Upper lobe of right lung (tissue), 1 donor: ENCODE measurements at places on chromosomes 5 and 9. TPM values are rescaled to one million over a fixed set of nuclear protein-coding genes. Genes with fewer than 3 reads are reported as not detected.
A peak's percentile ranks its signal among the peaks of the same experiment; 100 is the strongest.

DNA sequence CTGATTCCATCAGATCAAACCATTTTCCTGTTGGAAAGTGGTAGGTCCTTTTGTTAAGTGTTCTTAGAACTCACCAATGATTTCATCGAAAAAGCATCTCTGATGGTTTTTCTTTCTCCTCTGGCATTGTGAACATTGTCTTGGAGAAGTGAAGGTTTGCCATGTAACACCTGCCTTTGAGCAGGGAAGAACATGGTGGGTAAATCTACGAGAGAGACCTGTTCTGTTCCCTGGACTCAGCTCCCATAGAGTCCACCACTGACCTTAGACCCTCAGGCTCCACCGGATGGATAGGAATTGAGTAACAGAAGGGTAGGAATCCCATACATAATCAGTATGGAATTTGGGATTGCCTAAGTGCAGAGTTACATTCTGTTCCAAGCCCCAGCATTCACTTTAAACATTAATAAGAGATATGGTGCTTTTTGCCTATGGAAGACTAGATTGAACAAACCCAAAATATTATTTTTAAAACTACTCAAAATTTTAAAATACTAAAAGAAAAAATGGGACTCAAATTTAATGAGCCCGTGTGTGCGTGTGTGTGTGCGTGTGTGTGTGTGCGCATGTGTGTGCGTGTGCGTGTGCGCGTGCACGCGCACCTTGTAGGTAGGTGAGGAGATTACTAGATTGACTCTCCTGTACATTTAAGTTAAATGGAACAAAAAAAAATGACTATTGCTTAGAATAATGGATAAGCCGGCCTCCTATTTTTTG is 92.0 kb downstream of the C9orf152 start:
- H3K4me3 ChIP-seq: no peak overlapping the region
- H3K27me3 ChIP-seq: no peaks in the 10 kb centered on the region
- no peak overlapping the region for H3K27ac ChIP-seq
- H3K36me3 ChIP-seq: no peaks in the 10 kb centered on the region
- peaks cover 42% of the 10 kb centered on the region for H3K4me1 ChIP-seq

ABCA2 gene
- 44.3 TPM for total RNA-seq

DNA sequence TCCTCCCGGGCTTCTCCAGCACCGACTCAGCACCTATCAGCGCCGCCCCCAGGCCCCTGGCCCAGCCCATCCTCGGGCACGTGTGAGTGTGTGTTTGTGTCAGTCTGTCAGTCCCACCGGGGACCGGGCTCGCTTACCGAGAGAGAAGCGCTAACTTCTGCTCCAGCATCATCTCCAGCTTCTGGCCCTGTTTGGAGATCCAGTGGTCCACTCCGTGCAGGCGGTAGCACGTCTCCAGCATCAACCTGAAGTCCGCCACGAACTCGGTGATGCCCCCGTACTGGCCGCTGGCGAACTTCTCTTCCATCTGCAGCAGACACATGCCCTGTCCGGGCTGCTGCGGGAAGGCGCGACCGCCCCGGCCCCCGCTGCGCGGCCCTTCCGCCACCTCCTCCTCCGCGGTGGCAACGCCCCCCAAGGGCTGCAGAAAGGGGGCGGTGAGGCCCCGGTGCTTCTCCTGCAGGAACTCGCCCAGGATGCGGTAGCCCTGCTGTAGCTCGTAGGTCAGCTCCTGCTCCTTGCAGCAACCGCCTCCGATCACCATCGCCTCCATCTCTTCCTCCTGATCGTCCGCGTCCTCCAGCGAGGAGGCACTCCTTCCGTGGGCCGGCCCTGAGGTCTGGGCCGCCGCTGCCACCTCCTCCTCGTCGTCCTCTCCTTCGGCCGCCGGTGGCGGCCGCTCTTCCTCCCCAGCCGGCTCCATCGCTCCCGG is 8.2 kb downstream of the RANBP6 start:
- H3K4me3 ChIP-seq: peak overlapping the region; percentile 62
- H3K27me3 ChIP-seq: no peaks in the 10 kb centered on the region
- H3K4me1 ChIP-seq: peaks cover 31% of the 10 kb centered on the region
- DNase-seq: peak; percentile 94

- H3K27ac ChIP-seq: peak within 1 kb of the TSS; percentile 80
- DNase-seq: peak; percentile 93
- no peaks in the 10 kb centered on the region for H3K36me3 ChIP-seq
- no peaks in the 10 kb centered on the region for H3K27me3 ChIP-seq
- H3K4me1 ChIP-seq: peaks cover 10% of the 10 kb centered on the region
These were observed at the start of gene WDR31 for GRCh38 chr9:113340011-113340699. Gene WDR31 (minus strand): TSS chr9:113340275. CDS start chr9:113332022, 8,253 bp downstream.

DNA sequence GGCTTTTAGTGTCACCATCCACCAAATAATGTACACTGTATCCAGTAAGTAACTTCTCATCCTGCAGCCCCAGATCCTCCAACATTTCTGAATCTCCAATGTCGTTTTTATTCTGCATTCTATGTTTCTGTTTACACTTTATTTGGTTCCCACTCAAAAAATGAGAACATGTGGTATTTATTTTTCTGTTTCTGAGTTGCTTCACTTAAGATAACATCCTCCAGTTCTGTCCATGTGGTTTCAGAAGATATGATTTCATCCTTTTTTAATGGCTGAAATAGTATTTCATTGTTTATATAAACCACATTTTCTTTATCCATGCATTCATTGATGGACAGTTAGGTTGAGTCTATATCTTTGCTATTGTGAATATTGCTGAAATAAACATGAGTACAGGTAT is 677.3 kb upstream of the FTMT start:
- no peaks in the 10 kb centered on the region for H3K27me3 ChIP-seq
- no peak overlapping the region for H3K4me3 ChIP-seq
- H3K27ac ChIP-seq: no peak overlapping the region
- H3K4me1 ChIP-seq: no peaks in the 10 kb centered on the region
- DNase-seq: no peak
- no peaks in the 10 kb centered on the region for H3K36me3 ChIP-seq

LHX3 gene
- total RNA-seq: not detected

- H3K27me3 ChIP-seq: no peaks in the 10 kb centered on the region
- no peak overlapping the region for H3K27ac ChIP-seq
- no peaks in the 10 kb centered on the region for H3K36me3 ChIP-seq
These were observed 502.0 kb upstream of the KLF4 start for GRCh38 chr9:107991581-107991980.

- H3K27me3 ChIP-seq: no peaks in the 10 kb centered on the region
- H3K4me3 ChIP-seq: no peak overlapping the region
- no peak for DNase-seq
- H3K4me1 ChIP-seq: no peaks in the 10 kb centered on the region
These were observed 176.0 kb upstream of the FREM1 start for GRCh38 chr9:15086156-15086763.

GRCh38 chr9:134894136-134894860 is 13.7 kb downstream of the FCN2 start:
- peak; percentile 2 for DNase-seq
- no peak overlapping the region for H3K27ac ChIP-seq
- no peak overlapping the region for H3K4me3 ChIP-seq
- no peaks in the 10 kb centered on the region for H3K27me3 ChIP-seq
